ENCODE measurements at places on chromosomes 7 and 10.

- no peak for DNase-seq
These were observed 66.1 kb downstream of the MCMBP start for GRCh38 chr10:119806334-119807130.

GRCh38 chr7:104240401-104240800 is 32.6 kb upstream of the ORC5 start:
- DNase-seq = no peak

DNA sequence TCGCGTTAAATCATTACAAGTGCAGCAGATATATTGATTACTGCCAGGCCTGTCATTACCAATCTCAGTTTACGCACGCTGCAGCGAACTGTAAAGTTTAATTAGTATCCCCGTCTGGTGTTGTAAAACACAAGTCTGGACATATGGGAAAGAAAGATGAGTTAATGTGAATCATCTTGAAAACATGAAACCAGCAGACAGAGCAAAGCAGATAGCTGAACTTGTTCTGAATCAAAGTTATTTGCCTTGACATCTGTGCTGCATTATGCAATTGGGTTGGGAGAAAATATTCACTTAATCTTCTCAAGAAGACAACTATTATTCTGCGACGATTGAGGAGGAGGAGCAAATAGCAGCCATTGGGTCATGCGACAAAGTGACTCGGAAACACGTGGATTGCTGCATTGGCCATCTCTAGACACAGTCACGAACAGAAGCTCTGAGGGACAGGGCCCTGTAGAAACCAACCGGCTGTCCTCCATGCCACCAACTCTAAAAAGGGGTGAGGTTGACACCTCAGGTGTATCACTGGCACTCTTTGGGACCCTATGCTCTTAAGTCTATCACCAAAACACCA is 156.3 kb upstream of the C7orf33 start:
- DNase-seq = no peak

DNA sequence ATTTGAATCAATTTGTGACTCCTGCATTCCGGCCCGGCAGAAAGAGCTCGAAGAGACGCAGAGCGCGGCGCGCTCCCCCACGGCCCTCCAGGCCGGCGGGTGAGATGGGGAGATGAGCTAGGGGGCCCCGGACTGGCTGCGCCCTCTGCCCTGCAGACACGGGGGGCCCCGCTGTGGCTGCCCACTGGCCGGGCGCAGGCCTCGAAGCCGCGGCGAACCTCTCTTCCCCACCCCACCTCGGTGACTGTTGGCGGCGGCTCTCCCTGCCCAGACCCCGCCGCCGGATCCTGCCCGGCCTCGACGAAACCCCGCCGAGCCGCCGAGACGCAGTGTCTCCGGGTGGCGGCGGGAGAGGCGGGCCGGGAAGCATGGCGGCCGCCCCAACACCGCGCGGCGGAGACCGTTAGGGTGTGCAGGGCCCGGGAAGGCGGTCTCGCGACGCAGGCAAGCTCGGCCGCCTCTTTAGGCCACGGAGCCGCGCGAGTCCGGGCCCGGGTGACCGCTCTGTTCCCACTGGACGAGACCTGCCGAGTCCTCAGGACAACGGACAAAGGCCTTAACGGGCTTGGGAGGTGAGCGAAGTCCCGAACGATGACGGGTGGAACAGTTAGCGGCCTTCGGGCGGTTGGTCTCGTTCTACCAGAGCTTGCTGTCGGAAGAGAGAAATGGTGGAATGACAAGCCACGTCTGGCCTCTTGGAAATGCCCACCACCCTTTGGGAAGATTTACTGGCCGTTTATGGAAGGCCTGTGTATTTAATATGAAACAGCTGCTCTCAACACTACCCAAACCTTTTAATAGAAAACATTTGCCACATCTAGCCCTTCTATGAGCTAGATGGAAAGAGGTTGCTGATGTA is 24.3 kb downstream of the NUP42 start:
- no peak for DNase-seq

GRCh38 chr7:767580-767940 is 40.5 kb upstream of the PRKAR1B start:
- DNase-seq = no peak

- no peak for DNase-seq
These were observed 73.7 kb downstream of the INSIG1 start for GRCh38 chr7:155371331-155371883.

DNA sequence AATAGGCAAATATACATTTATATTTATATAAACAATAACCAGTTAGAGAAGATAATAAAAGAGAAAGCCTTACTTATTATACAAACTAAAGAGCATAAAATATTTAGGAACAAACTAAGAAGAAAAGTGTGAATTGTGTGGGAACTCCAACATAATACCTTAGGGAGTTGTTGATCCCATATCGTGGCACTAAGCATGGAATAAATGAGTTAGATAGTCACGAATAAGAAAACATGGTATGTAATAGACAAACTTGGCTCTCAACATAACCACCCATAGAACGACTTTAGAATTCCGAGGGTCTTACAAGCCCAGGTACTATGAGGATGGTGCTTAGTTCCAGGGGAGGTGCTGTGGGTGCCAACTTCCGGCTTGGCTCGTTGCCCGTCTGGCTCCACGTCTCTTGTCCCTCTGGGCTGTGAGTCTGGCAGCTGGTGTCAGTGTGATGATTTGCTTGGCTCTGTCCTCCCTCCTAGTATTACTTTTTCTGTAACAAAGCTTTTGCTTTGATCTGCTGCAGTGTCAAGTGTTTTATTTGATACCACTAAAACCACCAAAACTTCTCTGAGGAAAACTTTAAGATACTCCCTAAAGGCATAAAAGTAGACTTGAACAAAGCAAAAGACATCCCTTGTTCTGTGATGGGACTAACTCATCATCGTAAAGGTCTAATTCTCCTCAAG is 9.5 kb upstream of the RBM20 start:
- no peak for DNase-seq

- DNase-seq = no peak
These were observed 2.4 kb upstream of the ASIC3 start for GRCh38 chr7:151045967-151046366.

GRCh38 chr7:151150388-151150787 is 17.1 kb downstream of the GBX1 start:
- DNase-seq = no peak

- no peak for DNase-seq
These were observed 130.0 kb downstream of the ICA1 start for GRCh38 chr7:8131694-8132605.

DNA sequence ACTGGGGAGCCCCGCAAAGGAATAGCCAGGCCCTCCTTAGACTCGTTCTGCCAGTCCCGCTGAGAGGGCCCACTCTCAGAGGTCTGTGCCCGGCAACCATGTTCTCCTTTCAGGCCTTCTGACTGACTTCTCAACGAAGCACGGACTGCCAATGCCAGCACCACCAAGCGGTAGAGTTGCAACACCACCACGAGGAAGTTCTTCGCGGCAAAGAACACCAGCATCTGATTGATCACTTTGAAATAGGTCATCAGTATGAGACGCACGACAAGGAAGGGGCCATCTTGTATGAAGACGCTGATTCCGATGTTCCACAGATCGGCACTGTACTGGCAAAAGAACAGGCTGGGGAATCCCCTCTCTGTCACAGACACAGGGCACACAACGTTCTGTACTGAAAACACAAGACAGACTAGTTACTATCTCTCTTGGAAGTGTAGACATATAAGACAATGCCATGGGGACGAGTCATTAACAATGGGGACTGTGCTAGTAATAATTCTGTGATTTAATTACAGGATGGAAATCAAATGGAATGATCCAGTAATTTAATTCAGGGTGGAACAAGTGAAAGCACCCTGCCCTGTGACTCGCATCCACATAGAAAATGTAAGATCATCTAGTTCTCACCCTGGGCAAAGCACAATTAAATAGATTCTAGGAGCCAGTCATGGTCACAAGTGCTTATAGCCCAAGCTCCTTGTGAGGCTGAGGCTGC is 42.7 kb downstream of the TMEM26 start:
- no peak for DNase-seq

GRCh38 chr7:44961844-44962482 is 16.9 kb downstream of the MYO1G start:
- no peak for DNase-seq

DNA sequence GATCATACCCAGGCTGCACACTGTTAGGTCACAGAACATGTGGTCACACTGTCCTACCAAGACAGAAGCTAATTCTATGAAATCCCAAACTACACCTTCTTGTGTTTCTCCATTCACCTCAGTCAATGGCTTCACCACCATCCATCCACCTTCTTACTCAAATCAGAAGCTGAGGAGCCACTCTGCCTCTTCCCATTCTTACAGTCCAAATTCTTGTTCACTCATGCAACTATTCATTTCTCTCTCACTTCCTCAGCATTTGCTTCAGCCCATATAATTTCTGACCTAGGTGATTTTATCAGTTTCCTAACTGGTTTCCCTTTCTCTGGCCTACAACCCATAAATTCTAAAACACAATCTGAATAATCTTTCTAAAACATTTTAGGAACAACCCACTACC is 229.2 kb downstream of the LRRN3 start:
- no peak for DNase-seq

DNA sequence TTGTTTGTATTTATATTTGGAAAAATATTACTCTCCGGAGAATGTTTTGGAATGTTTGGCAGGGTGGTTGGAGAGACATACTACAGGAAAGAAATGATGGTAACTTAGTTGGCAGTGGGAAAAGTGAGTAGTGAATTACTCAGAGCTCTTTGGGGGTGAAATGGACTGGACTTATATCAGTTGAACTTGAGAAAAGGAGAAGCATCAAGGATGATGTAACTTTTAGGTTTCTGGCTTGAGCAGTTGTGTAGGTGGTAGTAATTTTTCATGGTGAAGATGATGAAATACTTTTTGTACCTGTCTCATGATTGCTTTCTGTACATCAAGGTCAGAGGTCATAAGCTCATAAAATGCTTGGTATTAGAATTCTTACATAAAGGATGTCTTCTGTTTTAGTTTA is 617.2 kb downstream of the AUTS2 start:
- DNase-seq = peak; percentile 57

DNA sequence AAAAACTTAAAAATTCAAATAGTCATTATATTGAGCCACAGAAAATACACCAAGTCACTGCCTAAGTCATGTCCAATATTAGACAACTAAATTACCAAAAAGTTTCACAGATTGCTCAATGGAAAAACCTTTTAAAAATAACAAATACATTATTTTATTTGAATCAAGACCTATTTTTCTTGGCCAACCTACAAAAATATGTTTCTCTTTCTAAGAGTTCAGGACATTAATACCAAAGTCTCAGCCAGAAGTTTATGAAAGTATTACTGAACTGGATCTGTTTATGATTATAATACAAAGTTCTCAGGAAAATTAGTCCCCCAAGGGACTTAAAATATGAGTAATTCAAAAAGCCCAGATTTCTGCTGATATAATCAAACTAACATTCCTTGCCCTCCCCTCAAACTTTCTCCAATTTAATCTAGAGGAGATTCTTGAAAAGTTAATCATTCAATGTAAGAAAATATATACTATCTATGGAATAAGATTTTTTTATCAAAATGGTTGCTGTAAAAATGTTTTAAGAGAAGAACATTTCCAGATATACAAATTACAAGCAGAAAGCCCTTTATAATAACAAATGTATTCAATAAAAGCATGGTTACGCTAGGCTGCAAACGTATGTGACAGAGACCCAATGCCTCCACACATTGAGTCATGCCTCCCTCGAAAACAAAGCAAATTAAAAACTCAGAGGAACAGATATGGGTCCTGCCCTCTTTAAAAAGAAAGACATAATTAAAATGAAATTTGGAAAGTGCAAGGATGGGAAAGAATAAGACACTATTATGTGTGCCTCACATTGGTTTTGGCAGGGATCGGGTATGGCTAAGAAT is 381.6 kb downstream of the PARD3 start:
- DNase-seq = peak; percentile 65

GRCh38 chr7:102978284-102978683 is 65.5 kb downstream of the LRRC17 start:
- DNase-seq = peak; percentile 16

GRCh38 chr7:6379886-6380285 is 67.9 kb downstream of the DAGLB start:
- DNase-seq = no peak

- no peak for DNase-seq
These were observed 502.6 kb upstream of the AUTS2 start for GRCh38 chr7:69095649-69096048.

GRCh38 chr10:100327007-100327717 is 2.9 kb downstream of the PKD2L1 start:
- no peak for DNase-seq

- DNase-seq = no peak
These were observed 761.5 kb upstream of the C7orf33 start for GRCh38 chr7:147829016-147829415.

- no peak for DNase-seq
These were observed 259.3 kb downstream of the TRIL start for GRCh38 chr7:28698840-28699239.

DNA sequence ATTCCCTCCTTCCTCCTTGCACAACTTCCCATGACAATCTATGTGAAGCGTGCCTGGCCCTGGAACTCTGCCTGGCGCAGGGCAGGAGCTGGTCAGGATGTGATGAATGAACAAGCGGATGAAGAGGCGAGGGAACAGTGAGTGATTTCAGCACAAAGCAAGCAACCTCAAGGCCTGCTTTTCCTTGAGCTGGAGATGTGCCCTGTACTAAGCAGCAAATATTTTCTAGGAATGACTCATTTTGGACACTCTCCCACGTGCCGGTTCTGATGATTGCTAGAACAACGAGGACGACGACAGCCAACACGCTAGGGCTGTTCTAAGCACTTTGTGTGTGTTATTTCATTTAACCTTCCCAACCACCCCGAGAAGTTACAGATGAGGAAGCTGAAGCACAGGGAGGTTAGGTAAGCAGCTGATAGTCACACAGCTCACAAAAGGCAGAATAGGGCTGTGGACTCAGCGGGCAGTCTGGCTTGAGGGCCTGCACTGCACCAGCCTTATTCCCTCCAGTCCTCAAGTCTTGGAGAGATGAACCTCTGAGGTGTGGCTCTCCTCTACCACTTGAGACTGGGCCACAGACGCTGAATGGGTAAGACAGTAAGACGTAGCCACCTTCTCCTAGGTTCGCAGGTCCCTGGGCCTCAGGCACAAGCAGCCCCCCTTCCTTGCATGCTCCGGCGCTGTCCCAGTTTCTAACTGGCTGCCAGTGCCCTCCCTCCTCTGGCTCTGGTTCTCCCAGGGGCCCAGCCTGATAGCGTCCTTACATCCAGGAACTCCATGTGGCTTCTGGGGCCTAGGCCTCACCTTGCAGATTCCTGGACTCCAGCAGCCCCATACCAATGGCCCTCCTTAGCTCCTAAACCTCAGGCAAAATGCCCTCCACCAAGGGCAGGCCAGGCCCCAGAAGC is 59.0 kb downstream of the YKT6 start:
- peak; percentile 75 for DNase-seq

All from AG04449 (cell line).